ENCODE measurements at places on chromosomes 12 and 14.
A peak's percentile ranks its signal among the peaks of the same experiment; 100 is the strongest.

- no peaks in the 10 kb centered on the region for H3K4me1 ChIP-seq
- no peak overlapping the region for H3K4me3 ChIP-seq
- no peak for DNase-seq
- H3K27me3 ChIP-seq = no peaks in the 10 kb centered on the region
Measured at GRCh38 chr12:75305412-75306332, 24.5 kb downstream of the CAPS2 start.

- peak overlapping the region; percentile 64 for H3K27ac ChIP-seq
- H3K36me3 ChIP-seq = peaks cover 18% of the 10 kb centered on the region
- H3K27me3 ChIP-seq = no peaks in the 10 kb centered on the region
- no peak for DNase-seq
- H3K4me1 ChIP-seq = peaks cover 43% of the 10 kb centered on the region
Measured at GRCh38 chr12:96233168-96233567, 39.0 kb downstream of the ELK3 start.

DNA sequence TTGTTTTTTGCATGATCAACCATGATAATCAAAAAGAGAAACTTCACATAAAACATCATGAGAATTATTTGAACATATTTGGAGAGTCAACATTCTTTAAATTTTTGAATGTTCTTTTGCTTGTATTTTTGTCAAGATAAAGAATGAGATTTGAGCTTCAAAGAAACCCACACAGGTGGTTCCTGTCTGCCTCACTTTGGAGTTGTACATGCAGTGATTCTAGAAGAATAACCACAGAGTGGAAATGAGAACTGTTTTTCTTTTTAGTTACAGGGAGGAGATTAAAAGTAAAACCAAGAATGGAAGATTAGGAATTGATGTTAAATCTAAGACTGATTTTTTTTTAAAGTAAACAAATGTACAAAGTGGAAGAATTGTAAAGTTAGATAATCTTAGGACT, 2.3 kb upstream of the ZNF705A start:
- DNase-seq = no peak
- peaks cover 1% of the 10 kb centered on the region for H3K36me3 ChIP-seq
- no peak overlapping the region for H3K27ac ChIP-seq
- peaks cover 88% of the 10 kb centered on the region for H3K27me3 ChIP-seq
- no peak overlapping the region for H3K4me3 ChIP-seq

GRCh38 chr14:73264080-73264884, 27.0 kb downstream of the PAPLN start:
- no peak for DNase-seq
- H3K4me1 ChIP-seq = peaks cover 2% of the 10 kb centered on the region
- peaks cover 2% of the 10 kb centered on the region for H3K36me3 ChIP-seq

- H3K27me3 ChIP-seq = no peaks in the 10 kb centered on the region
- DNase-seq = no peak
- H3K4me3 ChIP-seq = no peak overlapping the region
- no peak overlapping the region for H3K27ac ChIP-seq
- H3K4me1 ChIP-seq = peaks cover 5% of the 10 kb centered on the region
- peaks cover 16% of the 10 kb centered on the region for H3K36me3 ChIP-seq
Measured at GRCh38 chr14:60116181-60116580, 24.5 kb downstream of the PCNX4 start.

DNA sequence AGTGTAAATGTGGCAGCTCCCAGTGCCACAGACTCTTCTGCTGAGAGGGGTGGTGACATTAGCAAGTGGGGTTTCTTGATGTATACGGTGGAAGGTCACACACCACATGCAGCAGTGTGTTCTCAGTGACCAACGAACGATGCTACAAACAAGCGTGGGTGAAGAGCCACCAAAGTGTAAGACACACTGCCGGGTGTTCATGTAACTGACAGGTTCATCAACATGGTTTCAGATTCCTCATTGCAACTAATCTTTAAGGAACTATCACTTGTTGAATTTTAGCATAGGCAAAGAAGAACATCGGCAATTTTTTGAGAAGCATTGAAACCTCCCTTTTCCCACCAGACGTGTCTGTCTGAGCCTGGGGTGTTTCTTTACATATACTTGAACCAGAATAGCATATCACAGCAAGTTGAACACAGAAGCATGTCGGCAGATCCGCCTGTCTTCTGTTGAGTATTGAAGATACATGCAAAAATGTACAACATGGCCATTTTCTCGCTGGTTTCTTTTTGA, 58.8 kb downstream of the PPP2R5C start:
- peaks cover 70% of the 10 kb centered on the region for H3K4me1 ChIP-seq
- peak; percentile 56 for DNase-seq
- H3K27me3 ChIP-seq = no peaks in the 10 kb centered on the region
- peak overlapping the region; percentile 98 for H3K27ac ChIP-seq
- H3K4me3 ChIP-seq = peak overlapping the region; percentile 81

GRCh38 chr12:69896653-69897381, 71.8 kb downstream of the MYRFL start:
- H3K27ac ChIP-seq = no peak overlapping the region
- no peak for DNase-seq
- peaks cover 2% of the 10 kb centered on the region for H3K27me3 ChIP-seq
- H3K36me3 ChIP-seq = no peaks in the 10 kb centered on the region

- peaks cover 26% of the 10 kb centered on the region for H3K27me3 ChIP-seq
- no peak overlapping the region for H3K27ac ChIP-seq
- H3K4me1 ChIP-seq = peaks cover 6% of the 10 kb centered on the region
- DNase-seq = no peak
Measured at GRCh38 chr14:58167057-58167456, 15.0 kb upstream of the ARMH4 start.

DNA sequence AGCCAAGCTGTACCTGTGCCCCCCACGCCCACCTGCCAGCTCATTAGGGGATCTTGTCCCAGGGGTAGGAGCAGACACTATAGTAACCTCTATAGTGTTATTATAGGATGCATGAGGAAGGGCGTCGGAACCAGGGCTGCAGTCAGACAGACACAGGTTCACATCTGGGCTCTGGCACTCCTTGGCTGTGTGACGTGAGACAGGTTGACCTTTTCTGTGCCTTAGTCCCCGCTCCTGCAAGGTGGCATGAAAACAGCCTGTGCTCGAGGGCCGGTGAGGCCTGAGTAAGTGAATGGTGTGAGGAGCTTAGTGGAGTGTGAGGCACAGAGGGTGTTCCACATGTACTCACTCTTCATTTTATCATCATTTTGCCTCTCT, 19.0 kb downstream of the ASB2 start:
- H3K27ac ChIP-seq = peak overlapping the region; percentile 93
- H3K4me1 ChIP-seq = peaks cover 92% of the 10 kb centered on the region
- H3K36me3 ChIP-seq = peaks cover 33% of the 10 kb centered on the region
- H3K27me3 ChIP-seq = no peaks in the 10 kb centered on the region
- DNase-seq = no peak
- H3K4me3 ChIP-seq = peak overlapping the region; percentile 88

- no peak overlapping the region for H3K27ac ChIP-seq
- no peak overlapping the region for H3K4me3 ChIP-seq
- no peaks in the 10 kb centered on the region for H3K36me3 ChIP-seq
- H3K4me1 ChIP-seq = no peaks in the 10 kb centered on the region
- H3K27me3 ChIP-seq = peaks cover 63% of the 10 kb centered on the region
- DNase-seq = no peak
Measured at GRCh38 chr14:51203881-51204280, 36.2 kb upstream of the TMX1 start.

GRCh38 chr12:68482660-68483059, 128.0 kb upstream of the RAP1B start:
- DNase-seq = no peak
- H3K27ac ChIP-seq = peak overlapping the region; percentile 85
- peaks cover 35% of the 10 kb centered on the region for H3K4me1 ChIP-seq
- H3K36me3 ChIP-seq = no peaks in the 10 kb centered on the region
- H3K27me3 ChIP-seq = no peaks in the 10 kb centered on the region

Data from central memory CD8-positive, alpha-beta T cell (primary cell).